ENCODE measurements at places on chromosomes 1 and 21. TPM values are rescaled to one million over a fixed set of nuclear protein-coding genes. Genes with fewer than 3 reads are reported as not detected.
A peak's percentile ranks its signal among the peaks of the same experiment; 100 is the strongest.

DNA sequence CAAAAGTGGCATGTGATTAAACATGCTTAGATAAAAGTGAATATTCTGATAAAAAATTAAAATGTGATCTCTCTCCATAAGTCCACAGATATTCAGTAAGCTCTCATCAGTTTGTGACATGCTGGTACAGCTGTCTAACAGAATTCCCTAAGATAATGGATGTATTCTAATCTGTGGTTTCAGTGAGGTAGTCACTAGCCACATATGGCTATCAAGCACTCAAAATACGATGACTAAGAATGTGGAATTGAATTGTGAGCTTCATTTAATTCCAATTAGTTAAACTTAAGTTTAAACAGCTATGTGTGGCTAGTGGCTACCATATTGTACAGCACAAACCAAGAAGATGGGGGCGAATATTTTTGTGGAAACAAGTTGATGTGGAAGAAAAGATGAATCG, 4.1 kb upstream of the REG4 start:
- DNase-seq: no peak

Gene S100A11
- 214 TPM for total RNA-seq

- DNase-seq: peak; percentile 2
These were observed 345 bp downstream of the FTCD start for GRCh38 chr21:46154955-46155513.

- DNase-seq: no peak
These were observed 28.7 kb downstream of the SYNJ1 start for GRCh38 chr21:32698971-32699693.

GRCh38 chr1:230609208-230609607, 33.1 kb upstream of the COG2 start:
- DNase-seq: no peak

Gene DSCAM
- total RNA-seq: not detected

GRCh38 chr1:26861889-26862378, 1.0 kb upstream of the SFN start:
- no peak for DNase-seq

All from omental fat pad (tissue), 4 donors.